Lung (tissue), 17 donors: ENCODE measurements at places on chromosomes 12 and 14. TPM values are rescaled to one million over a fixed set of nuclear protein-coding genes. Genes with fewer than 3 reads are reported as not detected.
A peak's percentile ranks its signal among the peaks of the same experiment; 100 is the strongest.

PSMC6 gene
- total RNA-seq: 165 TPM

TPPP2 gene
- total RNA-seq: 0.65 TPM

GRCh38 chr12:67112586-67112985, 156.6 kb upstream of the CAND1 start:
- no peak overlapping the region for H3K4me3 ChIP-seq
- no peak for DNase-seq
- no peaks in the 10 kb centered on the region for H3K36me3 ChIP-seq
- H3K27me3 ChIP-seq: no peaks in the 10 kb centered on the region

- H3K27ac ChIP-seq: no peak overlapping the region
- H3K4me1 ChIP-seq: no peaks in the 10 kb centered on the region
- no peak for DNase-seq
- H3K27me3 ChIP-seq: no peaks in the 10 kb centered on the region
- no peaks in the 10 kb centered on the region for H3K36me3 ChIP-seq
These were observed 80.9 kb downstream of the WSCD2 start for GRCh38 chr12:108210001-108210400.

DNA sequence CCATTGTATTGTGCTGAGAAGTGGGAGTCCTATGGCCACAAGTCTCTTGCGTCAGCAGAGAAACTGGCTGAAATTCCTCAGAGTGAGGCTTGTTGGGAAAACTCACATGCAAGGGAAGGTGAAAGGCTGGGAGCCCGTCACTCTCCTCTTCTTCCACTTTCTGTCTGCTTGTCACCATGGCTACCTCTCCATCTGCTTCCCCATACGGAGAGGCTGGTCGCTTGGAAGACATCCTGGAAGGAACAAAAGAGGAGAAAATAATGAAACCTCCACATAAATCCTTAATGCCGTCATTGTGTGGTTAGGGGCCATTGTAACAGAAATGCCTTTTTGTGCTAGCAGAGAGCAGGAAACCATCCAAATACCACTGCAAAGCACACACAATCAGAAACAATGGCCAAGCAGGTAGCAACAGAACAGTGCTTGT, 53.7 kb downstream of the SOX5 start:
- no peak for DNase-seq
- no peaks in the 10 kb centered on the region for H3K27me3 ChIP-seq
- H3K27ac ChIP-seq: no peak overlapping the region
- no peaks in the 10 kb centered on the region for H3K36me3 ChIP-seq

- no peaks in the 10 kb centered on the region for H3K27me3 ChIP-seq
- no peaks in the 10 kb centered on the region for H3K36me3 ChIP-seq
- DNase-seq: peak; percentile 38
- no peak overlapping the region for H3K4me3 ChIP-seq
- no peak overlapping the region for H3K27ac ChIP-seq
- H3K4me1 ChIP-seq: no peaks in the 10 kb centered on the region
These were observed 785 bp upstream of the FAM181A start for GRCh38 chr14:93926245-93926872.
